ENCODE measurements at places on chromosomes 7 and 10. TPM values are rescaled to one million over a fixed set of nuclear protein-coding genes. Genes with fewer than 3 reads are reported as not detected.

GRCh38 chr10:82278401-82279182 is 403.6 kb downstream of the NRG3 start:
- DNase-seq, result no peak

DNA sequence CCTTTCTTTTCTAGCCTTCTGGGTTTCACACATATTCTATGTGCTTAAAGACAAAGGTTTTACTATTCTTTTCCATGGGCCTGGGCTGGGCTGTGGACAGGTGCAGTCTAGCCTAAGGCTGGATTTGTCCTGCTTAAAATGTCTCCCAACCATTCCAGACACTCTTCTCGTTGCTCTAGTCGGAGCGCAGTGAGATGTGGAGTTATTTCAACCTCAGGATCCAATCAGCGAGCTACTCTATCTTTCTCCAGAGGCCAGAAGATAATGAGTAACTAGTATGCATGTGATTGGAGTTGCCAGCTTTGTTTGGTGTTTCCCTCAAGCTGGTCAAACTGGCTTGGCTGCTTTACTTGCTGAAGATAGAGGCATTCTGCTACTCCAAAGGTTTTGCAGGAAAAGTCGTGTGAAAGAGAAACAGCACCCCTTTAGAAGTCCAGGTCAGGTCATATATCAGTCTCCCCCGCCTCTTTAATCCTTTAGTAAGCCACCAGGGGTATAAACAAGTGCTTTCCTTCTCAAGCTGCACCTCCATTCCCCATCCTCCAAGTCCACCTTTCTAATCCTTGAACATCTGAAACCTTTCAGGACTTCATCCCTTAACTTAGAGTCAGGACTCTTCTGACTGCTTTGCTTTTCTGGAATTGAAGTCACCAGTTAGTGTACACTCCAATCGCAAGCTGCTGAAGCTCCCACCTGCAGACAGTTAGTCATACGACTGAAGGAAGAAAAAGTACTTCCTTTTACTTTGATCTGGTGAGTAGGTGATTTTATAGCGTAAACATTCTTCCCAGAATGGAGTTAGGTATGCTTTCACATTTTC is 78.8 kb downstream of the DNMBP start:
- DNase-seq, result no peak

DNA sequence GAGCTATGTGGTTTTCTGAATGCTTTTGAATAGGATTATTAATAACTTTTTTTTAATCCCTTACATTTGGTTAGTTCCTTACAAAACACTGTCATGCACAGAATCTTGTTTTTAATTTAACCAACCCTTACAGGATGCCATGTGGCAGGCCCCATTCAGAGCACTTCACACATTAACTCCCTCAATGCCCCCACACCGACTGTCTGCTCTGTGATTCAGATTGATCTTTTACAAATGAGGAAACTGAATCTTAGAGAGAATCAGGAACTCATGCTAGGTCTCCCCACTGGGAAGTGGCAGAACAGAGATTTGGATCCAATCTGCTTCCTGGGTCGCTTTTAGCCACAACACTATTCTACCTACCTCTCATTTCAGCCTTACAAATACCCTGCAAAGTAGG is 195.8 kb upstream of the NPVF start:
- no peak for DNase-seq

- no peak for DNase-seq
These were observed 334.2 kb upstream of the MAGI2 start for GRCh38 chr7:79787623-79788022.

Gene SPDYE5
- not detected for total RNA-seq

- DNase-seq, result no peak
These were observed 404.9 kb downstream of the GLRX3 start for GRCh38 chr10:130541090-130541489.

DNA sequence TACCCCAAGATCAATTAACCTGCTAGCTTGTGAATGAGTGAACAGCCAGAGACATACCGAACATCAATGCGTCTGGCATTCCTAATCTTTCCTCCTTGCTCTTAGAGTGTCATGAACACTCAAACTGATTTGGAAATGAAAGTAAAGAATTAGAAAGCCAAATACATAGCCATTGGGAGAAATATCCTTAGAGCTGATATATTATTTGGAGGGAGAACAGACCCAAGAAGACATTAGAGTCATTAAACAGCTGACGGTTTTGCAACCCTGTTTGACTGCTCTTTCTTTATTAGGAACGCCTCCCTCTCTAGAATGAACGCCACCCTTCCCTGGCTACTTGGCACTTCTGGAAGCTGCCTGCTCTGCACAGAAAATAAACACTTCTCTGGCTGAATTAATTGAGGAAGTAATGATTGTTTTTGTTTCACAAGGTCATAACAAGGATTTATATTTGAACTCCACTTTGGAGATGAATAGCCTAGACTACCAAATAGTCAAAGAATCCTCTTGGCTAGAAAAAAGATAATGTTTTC is 42.8 kb downstream of the CTTNBP2 start:
- no peak for DNase-seq

GRCh38 chr10:131762789-131763696 is 137.8 kb upstream of the PPP2R2D start:
- no peak for DNase-seq

DNA sequence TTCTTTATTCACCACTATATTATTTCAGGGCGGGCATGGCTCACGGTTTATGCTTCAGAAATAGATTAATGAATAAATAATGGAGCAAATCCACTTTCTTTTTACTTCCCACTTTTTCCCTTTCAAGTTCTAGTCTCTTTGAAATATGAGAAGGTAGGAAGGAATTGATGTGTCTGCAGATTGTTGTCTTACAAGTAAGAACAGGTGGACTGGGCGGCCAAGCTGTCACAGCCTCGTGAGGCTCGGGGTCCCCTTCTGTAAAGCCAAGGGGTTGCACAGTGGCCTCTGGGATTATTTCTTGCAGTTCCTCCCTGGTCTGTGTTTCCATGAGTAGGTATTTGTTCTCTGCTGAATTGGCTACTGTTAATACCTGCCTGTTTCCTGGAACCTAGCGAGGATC is 11.2 kb downstream of the VWA2 start:
- DNase-seq, result no peak

- DNase-seq, result no peak
These were observed 42.4 kb upstream of the TOMM7 start for GRCh38 chr7:22864855-22865601.

GRCh38 chr10:71239946-71240795 is 27.8 kb downstream of the UNC5B start:
- DNase-seq, result no peak

Gene GLI3
- 10.5 TPM for total RNA-seq

- DNase-seq, result no peak
These were observed 87.5 kb downstream of the GSAP start for GRCh38 chr7:77328669-77329068.

- peak; percentile 15 for DNase-seq
These were observed 253.1 kb downstream of the GRID1 start for GRCh38 chr10:86113501-86113900.

- no peak for DNase-seq
These were observed 4.7 kb upstream of the GAD2 start for GRCh38 chr10:26211781-26212444.

Gene NT5C3A
- 21.7 TPM for total RNA-seq

GRCh38 chr7:7745966-7746365 is 27.6 kb upstream of the RPA3 start:
- DNase-seq, result no peak

Gene PBLD
- total RNA-seq, result 6.9 TPM

- no peak for DNase-seq
These were observed 82.7 kb downstream of the CPXM2 start for GRCh38 chr10:123808906-123809305.

Gene FRAT1
- 1.6 TPM for total RNA-seq

Gene MACROH2A2
- total RNA-seq, result 15.3 TPM

DNA sequence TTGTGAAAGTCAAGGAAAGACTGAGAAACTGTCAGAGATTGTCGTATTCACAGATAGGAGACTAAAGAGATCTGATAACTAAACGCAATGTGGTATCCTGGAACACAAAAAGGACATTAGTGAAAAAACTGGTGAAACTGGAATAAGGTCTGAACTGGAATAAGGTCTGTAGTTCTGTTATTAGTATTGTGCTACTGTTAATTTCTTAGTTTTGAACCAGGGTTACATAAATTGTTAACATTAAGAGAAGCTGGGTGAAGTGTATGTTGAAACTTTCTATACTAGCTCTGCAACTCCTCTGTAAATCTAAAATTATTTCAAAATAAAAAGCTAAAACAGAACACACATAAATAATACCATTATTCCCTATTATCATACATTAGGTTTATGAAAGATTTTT is 3.4 kb upstream of the NT5C2 start:
- no peak for DNase-seq

GRCh38 chr7:42253316-42253715 is 16.3 kb upstream of the GLI3 start:
- no peak for DNase-seq

DNA sequence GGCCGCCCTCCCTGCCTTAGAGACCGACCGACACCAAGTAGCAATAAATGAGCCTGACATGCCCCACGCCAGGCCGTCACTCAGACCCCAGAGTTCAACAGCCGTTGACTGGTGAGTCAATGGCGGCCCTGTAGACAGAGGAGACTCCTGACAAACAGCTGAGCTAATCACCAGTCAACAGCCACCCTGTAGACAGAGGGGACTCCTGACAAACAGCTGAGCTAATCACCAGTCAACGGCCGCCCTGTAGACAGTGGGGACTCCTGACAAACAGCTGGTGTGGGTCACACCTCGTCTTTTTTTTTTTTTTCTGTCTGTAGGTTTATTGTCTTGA is 16.9 kb upstream of the KNDC1 start:
- peak; percentile 17 for DNase-seq

GRCh38 chr10:112763916-112764520 is 186.0 kb upstream of the TCF7L2 start:
- DNase-seq, result no peak

DNA sequence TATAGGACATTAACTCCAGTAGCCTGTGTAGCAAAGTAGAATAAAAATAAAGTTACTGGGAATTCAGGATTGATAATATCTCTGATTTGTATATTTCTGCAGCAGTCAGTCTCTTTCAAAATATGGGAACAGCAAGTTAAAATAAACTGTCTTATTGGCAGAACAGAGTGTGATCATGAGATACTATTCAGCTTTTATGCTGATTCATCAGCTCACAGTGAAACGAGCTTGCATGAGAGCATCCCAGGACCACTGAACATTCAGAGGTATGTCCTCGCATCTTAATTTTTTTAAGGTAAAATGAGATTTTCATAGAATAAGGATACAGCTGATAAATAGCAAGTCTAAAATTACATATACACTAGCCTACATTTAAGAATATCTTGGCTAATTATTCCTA is 282.5 kb upstream of the MYO3A start:
- no peak for DNase-seq

- peak; percentile 54 for DNase-seq
These were observed 130.9 kb downstream of the OAT start for GRCh38 chr10:124287791-124288190.

DNA sequence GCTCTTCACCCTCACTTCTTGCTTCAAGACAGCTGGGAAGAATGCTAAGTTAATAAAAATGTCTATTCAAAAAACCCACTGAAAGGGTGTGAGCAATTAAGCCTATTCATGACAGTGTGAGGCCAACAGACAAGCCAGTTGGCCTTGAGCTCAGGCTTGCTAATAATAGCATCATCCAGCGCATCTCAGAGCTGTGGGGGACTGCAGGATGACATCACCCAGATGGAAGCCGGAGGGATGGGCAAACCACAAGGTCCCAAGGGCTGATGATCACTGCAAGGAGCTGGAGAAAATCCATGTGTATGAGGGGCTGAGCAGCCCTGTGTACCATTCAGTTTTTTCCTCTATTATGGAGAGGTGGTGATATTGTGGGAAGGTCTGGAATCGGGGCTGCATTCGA is 770.4 kb downstream of the TNS3 start:
- DNase-seq, result peak; percentile 79

GRCh38 chr7:152866125-152866524 is 106.6 kb downstream of the ACTR3B start:
- DNase-seq, result no peak

GRCh38 chr10:78817361-78817760 is 251.4 kb upstream of the ZMIZ1 start:
- DNase-seq, result peak; percentile 27

- no peak for DNase-seq
These were observed 264.5 kb upstream of the SEMA3C start for GRCh38 chr7:81183326-81183725.

Gene CTNNA3
- 198 TPM for total RNA-seq

Gene LEP
- total RNA-seq, result 0.30 TPM

- DNase-seq, result no peak
These were observed 4.5 kb downstream of the FAM180A start for GRCh38 chr7:135743907-135744731.

Gene CFAP69
- total RNA-seq, result 3.6 TPM

GRCh38 chr7:137789215-137789882 is 57.4 kb downstream of the DGKI start:
- no peak for DNase-seq

- peak; percentile 96 for DNase-seq
These were observed at the start of gene TBC1D12 for GRCh38 chr10:94402204-94402842. Gene TBC1D12 (plus strand): TSS chr10:94402541. CDS start chr10:94402614, 73 bp downstream.

DNA sequence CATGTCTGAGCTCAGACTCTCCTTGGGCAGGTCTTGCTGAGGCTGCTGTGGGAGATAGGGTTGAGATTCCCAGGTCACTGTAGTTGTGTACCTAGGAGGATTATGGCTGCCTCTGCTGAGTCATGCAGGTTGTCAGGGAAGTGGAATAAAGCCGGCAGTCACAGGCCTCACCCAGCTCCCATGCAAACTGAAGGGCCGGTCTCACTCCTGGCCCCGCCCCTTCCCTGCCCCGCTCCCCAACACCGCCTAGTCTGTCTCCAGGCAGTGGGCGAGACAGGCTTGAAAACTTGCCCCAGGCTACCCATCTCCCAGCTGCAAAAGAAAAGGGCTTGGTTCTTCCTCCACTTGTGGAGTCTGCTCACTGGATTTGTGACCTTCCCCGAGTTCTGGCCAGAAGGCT is 41.6 kb upstream of the SDHAF3 start:
- no peak for DNase-seq

DNA sequence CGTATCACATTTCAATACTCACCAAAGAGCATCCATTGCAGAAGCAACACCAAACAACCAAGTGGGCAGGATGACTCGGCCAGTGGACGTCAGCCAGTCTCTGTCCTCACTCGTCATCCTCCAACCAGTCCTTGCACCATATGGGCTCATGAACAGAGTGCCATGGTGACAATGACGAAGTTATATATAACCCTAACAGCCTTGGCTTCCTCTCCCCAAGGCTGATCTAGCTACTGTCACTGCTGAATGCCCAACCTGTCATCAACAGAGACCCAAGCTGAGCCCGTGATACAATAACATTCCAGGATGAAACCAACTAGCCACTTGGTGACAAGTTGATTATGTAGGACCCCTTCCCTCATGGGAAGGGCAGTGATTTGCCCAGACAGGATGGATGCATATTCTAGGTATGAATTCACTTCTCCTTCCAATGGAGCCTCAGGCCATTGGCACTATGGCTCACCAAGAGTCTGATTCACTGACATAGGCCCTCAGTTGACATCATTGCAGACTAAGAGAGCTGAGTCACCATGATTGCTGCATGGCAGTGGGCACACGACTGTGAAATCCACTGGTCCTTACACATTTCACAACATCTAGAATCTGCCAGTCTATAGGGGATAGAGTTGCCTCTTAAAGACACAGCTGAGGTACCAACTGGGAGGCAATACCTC is 26.3 kb upstream of the PPIF start:
- DNase-seq, result no peak

All from cardiac septum (tissue), 1 donor.